ENCODE measurements at places on chromosomes 1 and 21.

DNA sequence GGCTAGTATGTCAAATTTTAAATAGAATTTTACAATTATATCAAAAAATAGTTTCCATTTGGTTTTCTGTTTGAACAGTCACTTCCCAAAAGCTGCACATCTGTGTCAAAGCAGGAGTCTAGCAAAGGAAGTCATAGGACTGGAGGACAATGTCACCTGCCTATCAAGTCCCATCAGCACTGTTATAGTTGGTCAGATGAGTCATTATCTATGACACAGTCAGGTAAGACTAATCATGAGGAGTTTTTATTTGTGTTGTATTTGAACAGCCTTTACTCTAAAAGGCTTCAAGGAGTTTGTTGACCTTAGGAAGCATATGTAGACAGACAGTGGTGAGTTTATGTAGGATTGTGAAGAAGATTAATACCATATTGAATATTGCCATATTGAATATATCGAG is 74.2 kb upstream of the QSOX1 start:
- DNase-seq, result no peak

- DNase-seq, result no peak
Measured at GRCh38 chr1:174013864-174014418, 8.2 kb downstream of the RC3H1 start.

DNA sequence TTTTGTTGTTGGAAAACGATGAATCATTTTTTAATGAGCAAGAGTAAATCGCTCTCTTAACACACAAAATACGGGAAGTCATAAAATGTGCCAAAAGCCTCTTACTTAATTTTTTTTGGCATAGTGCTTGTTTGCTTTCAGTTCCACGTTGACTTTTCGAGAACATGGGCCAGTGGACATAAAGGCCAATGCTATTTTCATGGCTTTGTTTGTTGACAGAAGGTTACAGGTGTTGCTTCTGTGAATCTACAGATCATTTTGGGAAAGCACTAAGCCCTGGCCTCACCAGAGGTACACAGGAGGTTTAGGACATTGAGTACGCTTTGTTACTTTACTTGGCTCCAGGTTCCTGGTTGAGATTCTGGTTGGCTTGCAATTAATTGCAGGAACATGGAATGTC is 199.4 kb upstream of the HMCN1 start:
- no peak for DNase-seq

DNA sequence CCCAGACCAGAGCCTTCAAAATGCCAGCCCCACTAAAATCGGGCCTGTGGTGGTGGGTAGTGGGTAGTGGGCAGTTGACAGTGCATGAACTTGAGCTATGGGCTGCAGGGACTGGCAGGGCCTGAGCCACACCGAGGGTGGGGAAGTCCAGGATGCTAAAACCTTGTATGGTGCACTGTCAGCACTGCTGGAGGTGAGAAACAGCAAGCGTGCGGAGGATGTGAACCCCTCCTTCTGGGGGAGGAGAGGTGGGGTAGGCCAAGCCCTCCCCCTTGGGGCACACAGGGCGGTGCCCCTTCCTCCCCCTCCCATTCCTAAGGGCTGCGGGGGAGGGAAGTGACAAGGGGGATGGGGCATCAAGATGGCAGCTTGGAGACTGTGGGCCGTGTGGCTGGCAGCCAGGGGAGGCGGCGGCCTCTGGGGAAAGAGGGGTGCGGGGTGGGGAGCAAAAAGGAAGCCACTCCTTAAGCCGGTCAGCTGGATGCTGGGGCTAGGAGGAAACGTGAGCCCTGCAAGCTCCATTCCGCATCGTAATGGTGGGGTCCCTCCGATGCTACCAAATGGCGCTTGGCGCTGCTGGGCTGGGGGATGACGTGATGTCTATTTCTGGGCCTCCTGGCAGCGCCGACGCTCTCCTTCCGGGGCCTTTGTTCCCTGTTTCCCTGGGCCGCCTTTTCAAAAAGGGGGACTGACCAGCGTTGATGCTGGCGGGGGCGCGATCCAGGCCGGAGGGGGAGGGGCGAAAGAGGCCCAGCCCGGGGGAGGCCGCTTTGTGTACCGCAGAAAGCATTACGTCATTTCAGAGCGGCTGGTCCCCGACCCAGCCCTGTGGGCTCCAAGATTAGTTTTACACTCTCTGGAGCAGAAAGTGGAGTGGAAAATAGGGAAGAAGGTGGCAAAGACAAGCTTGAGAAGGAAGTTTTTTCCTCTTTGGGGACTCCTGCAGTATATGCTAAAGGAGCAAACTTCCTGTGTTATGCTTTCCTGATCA is 809 bp downstream of the SYT11 start:
- peak; percentile 58 for DNase-seq

DNA sequence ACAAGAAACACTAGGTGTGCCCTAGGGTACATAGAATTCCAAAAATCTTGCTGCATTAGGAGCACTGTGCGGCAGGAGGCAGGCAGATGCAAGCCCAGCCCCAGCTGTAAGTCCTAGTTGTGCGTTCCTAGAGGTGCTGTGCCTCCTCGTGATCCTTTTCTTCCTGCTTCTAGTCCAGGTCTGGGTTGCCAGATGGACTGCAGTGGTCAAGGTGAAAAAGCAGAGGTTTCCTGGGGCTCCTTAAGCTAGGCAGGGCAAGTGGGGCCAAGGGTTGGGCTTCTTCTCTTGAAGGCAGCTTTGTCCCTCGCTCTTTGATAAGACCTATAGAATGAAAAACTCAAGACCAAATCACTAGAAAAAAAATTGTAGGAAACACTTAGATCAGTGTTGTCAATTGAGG is 21.6 kb upstream of the SLC45A3 start:
- no peak for DNase-seq

GRCh38 chr1:55658917-55659316 is 443.8 kb upstream of the USP24 start:
- DNase-seq, result no peak

- no peak for DNase-seq
Measured at GRCh38 chr1:161720956-161721737, at the start of gene FCRLB. Gene FCRLB, plus strand, starts transcription at chr1:161721544. Its CDS starts 1,129 bp downstream, at chr1:161722673.

GRCh38 chr1:85936470-85936869 is 220.1 kb downstream of the COL24A1 start:
- DNase-seq, result no peak

DNA sequence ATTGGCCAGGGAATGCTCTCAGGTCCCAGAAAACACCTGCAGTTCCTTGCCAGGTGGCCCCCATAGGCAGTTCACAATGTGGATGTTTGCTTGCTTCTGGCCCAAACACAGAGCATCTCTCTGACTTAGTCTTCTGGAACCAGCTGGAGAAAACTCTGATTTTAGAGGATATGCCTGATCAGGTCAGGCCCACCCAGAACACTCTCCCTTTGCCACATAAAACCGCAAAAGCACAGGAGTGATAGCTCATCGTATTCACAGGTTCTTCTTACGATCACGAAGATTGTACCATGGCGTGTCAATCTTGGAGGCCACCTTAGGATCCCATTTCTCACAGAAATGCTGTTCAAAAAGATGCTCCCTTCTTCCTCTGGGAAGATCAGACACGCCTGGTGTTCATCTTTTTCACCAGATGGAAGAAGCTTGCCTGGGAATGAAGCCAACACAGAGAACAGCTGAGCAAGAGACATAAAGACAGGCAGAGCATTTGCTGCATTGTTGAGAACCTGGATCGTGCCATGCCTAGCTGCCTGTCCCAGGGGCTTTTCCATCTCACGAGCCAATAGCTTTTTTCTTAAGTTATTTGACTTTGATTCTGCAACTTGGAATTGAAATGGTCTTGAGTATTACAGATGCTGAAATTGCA is 11.6 kb upstream of the CD247 start:
- DNase-seq, result no peak

DNA sequence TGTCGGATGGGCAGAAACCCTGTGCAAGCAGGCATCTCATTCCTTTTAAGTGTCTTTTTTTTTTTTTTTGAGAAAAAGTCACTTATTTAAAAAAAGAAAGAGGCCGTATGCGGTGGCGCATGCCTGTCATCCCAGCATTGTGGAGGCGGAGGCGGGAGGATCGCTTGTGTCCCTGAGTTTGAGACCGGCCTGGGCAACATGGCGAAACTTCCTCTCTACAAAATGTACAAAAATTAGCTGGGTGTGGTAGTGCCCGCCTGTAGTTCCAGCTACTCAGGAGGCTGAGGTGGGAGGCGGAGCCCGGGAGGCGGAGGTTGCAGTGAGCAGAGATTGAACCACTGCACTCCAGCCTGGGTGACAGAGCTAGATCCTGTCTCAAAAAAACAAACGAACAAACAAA is 1.7 kb downstream of the GPR137B start:
- no peak for DNase-seq

- peak; percentile 70 for DNase-seq
Measured at GRCh38 chr1:229191066-229191674, 79.7 kb upstream of the RAB4A start.

DNA sequence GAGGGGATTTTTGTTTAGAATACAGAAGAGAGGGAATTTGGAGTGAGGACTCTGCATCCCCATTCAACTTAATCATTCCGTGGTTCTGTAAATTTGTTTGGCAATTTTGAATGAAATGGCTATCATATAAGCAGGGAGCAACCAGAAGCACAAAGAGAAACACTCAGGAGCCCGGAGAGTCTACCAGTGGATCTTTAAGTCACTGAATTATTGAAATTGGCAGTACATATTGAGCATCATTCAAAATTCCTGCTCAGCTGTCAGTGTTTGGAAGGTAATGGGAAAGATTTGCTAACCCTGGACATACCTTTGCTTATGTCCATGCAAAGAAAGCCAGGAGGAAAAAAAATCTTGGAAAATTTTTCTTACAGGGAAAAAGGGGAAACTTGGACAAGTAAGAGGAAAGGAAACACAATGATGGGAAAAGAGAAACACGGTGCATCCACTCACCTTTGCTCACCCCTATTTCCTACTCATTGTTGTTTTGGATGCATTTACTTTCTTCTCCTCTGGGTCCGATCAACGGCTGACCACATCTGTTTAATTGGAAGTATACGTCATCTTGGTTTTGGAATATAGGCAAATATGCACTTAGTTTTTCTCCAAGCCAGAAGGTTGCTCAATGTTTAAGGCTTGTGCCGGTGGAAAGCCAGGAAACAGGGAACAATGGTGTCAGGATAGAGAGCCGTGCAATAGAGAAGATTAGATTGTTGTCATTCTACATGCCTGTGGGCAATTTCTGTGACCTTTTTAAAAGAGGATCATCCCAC is 243.0 kb upstream of the LYPLAL1 start:
- peak; percentile 74 for DNase-seq

GRCh38 chr1:180218806-180219765 is 11.0 kb upstream of the LHX4 start:
- no peak for DNase-seq

GRCh38 chr1:45913731-45914501 is 110.5 kb downstream of the MAST2 start:
- DNase-seq, result peak; percentile 8

GRCh38 chr1:179870870-179871269 is 6.7 kb downstream of the TOR1AIP2 start:
- DNase-seq, result no peak

- peak; percentile 61 for DNase-seq
Measured at GRCh38 chr1:204295671-204296070, 64.1 kb downstream of the PLEKHA6 start.

- no peak for DNase-seq
Measured at GRCh38 chr1:101960142-101960541, 36.6 kb downstream of the OLFM3 start.

DNA sequence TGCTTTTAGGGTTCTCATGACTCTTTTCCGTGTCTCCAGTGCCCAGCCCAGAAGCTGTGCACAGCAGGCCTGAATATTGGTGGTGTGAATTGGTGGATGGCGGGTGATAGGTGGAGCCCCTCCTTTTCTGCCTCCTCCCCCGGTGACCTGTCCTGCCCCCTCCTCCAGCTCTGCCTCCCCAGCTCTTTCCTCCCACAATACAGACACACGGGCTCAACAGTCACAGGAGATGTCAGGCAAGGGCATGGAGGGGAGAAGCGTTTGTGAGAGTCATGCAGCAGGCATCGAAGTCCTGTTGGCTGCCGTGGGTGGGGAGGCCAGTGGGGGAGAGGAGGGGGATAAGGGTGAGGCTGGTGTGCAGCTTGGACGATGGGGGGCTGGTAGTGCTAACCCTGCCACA is 17.3 kb upstream of the TTC4 start:
- DNase-seq, result no peak

- no peak for DNase-seq
Measured at GRCh38 chr1:19976317-19977003, 3.0 kb downstream of the PLA2G2A start.

GRCh38 chr1:24032981-24033380 is 52.9 kb upstream of the SRSF10 start:
- DNase-seq, result no peak

DNA sequence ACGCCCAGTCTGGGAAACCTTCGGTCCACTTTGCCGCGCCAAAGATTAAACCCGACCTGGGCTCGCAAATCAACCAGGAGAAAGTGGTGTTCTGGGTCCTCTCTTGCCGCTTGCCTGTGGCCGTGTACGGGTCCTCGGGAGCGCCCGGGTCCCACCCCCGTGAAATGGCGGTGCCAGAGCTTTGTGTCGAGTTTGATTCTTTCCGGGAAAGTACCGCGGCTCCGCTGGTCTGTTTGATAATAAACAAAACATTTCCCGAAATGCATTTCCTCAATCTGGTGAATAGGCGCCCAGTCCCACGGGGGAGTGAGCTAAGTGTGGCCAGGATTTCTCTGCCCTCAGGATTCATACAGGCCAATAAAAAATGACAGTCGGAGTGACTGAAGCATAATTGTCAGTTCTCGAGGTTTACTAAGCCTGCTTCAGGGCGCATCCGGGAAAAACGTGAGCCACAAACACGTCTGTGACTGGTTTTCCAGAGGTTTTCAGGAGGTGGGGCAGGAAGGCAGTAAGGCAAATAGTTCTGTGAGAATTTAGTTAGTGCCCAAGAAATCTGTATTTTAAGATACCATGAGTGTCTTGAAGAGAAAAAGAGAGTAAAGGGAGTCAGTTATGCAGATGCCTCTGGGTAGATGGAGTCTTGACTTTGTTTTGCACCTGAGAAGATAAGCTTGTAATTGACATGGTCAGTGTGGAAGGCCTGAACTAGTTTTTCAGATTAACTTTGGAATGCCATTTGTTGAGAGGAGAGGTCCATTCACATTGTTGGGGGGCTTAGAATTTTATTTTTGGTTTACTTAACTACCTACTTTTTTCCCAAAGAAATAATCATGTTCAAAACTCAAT is 675 bp downstream of the IFNAR1 start:
- peak; percentile 55 for DNase-seq

- peak; percentile 99 for DNase-seq
Measured at GRCh38 chr1:26771643-26772321, 16.0 kb upstream of the PIGV start.

GRCh38 chr1:60073605-60074278 is at the start of gene C1orf87:
Gene C1orf87, minus strand, starts transcription at chr1:60073770. Its CDS starts 1,127 bp downstream, at chr1:60072643.
- no peak for DNase-seq

- DNase-seq, result no peak
Measured at GRCh38 chr1:153509036-153509435, 26.8 kb downstream of the S100A6 start.
